ENCODE measurements at places on chromosomes 6 and 20.

DNA sequence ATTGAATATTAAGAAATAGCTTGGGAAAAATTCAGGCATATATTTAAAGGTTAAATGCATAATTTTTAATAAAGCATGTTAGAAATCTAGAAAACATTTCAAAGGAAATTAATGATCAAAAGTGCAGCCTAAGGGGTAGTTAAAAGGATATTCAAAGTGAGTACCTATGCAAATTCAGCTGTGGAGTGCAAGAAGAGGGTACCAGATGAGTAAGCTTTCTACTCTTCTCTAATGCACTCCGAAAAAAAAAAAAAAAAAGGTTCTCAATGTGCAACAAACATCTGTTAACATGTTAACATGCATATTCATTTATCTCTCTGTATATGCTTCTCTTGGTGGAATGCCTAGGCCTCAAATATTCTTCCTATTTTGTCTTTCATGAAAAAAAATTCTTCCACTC lies 32.0 kb upstream of the KATNA1 start:
- no peak for DNase-seq

DNA sequence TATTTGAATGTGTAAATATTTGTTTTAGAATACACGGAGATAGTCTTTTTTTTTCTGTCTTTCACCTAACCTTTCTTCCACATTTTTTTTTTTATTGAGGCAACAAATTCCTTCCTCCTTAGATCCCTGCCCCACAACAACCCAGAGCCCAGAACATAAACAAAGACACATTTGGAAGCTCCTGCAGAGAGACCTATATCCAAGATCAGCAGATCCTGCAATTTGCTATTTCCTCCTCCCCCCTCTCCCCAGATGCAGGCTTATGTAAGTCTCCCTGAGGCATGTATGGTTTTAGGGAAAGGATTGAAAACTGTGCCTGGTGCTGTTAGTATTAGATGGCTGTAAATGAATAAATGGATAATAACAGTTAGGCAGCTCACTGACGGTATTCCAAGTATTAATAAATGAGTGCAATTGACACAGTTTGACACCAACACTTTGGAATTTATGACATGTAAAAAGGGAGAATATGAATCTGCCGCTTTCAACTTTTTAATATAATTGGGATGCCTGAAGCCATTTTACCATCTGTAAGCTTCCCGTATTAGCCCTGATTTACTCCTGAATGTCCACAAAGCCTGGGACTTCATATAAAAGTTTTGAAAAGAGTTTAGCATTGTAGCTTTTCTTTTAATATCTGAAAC lies 608.3 kb upstream of the CITED2 start:
- DNase-seq = no peak

DNA sequence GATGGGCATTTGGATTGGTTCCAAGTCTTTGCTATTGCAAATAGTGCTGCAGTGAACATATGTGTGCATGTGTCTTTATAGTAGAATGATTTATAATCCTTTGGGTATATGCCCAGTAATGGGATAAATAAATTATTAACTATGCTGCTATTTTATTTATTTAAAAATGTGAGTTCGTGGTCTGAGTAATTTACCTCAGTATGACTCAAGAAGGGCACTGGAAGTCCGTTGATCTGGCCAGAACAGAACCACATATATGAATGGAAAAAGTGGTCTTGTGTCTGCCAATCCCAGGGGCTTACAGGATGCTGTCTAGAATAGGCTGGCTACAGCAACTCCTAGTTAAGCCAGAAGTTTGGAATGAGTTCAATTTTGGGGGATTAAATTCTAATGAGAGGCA lies 27.6 kb upstream of the HLA-C start:
- DNase-seq = no peak

GRCh38 chr6:6634735-6635075 lies 46.2 kb downstream of the LY86 start:
- no peak for DNase-seq

- DNase-seq = no peak
Observed at GRCh38 chr6:39077882-39078594, 29.5 kb downstream of the GLP1R start.

DNA sequence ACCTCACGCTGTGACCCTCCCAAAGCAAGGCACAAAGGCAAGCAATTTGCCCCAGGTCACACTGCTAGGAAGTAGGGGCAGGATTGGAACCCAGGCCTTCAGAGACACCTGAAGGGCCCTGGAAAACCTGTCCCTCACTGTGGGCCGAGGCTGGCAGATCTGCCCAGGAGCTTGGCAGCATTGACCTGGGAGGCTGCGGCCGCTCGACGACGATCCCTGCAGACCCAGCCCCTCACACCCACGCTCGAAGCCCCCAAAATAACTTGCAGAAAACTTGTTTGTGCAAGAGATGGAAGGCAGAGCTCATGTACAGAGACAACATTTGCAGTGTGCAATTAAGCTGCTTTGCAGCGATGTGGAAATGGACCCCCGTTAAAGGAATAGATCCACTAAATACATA lies 251.4 kb downstream of the TAF4 start:
- DNase-seq = no peak

GRCh38 chr6:47700053-47700452 lies 1.7 kb downstream of the ADGRF4 start:
- peak; percentile 3 for DNase-seq

DNA sequence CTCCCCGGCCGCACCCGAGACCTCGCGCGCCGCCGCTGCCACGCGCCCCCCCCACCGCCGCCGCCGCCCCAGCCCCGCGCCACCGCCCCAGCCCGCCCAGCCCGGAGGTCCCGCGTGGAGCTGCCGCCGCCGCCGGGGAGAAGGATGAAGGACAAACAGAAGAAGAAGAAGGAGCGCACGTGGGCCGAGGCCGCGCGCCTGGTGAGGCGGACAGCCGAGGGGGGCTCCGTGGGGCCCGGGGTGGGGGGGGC lies 426 bp downstream of the ASXL1 start:
- no peak for DNase-seq

DNA sequence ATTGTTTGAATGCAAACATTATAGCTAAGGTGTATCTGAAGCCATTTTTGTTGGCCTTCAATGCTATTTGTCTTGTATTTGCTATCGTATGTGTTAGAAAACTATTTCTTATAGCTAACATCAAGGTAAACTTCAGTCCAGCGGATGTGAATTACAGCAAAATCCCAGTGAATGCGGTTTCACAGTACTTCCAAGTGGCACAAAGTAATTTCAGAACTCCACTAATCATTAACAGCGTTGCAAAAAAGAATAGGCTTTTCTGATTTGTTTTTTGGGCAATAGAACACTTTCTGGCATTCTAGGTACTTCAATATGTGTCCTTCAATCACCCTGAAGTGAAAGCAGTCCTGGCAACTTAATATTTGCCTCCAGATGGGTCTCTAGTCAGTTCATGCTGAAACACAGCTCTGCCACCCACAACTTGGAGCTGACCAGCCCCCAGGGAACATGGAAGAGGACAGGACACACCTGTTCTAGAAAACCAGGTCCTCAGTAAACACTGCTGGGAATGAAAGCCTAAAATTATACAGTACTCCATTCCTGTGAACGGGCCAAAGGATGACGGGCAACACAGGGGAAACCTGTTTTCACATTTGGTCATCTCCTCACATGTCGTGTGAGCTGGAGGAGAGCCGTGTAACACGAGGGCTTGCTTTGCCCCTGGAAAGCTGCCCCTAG lies 9.7 kb upstream of the MRPS10 start:
- no peak for DNase-seq

DNA sequence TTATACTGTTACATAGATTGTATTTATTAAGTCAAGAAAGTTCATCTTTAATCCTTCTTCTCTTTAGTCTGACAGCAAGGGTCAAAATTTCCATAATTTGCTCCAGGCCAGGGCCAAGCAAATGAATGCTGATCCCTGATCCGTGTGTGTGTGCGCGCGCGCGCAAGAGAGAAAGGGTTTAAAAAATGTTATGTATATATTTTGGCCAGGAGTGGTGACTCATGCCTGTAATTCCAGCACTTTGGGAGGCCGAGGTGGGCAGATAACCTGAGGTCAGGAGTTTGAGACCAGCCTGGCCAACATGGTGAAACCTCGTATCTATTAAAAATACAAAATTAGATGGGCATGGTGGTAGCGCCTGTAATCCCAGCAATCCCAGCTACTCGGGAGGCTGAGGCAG lies 61.7 kb downstream of the GTF2H5 start:
- no peak for DNase-seq

GRCh38 chr6:46816626-46817025 lies 23.4 kb downstream of the MEP1A start:
- DNase-seq = no peak

GRCh38 chr20:25306991-25307903 lies 59.4 kb downstream of the PYGB start:
- no peak for DNase-seq

GRCh38 chr6:89433252-89434149 lies 549 bp downstream of the ANKRD6 start:
- no peak for DNase-seq

DNA sequence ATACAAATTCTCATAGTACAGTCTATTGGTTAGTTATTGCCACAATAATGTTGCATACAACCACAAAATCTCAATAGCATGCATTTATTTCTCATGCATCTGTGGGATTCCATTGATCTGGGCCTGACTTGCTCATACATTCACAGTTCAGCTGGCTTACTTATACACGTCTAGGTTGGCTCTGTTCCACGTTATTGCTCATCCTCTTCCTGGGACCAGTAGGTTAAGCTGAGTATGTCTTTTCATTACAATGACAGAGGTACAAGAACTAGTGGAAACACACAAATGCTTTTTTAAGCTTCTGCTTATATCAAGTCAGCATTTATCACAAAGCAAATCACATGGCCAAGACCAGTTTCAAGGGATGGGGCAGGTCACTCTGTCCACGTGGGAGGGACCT lies 485.3 kb upstream of the BTBD3 start:
- no peak for DNase-seq

DNA sequence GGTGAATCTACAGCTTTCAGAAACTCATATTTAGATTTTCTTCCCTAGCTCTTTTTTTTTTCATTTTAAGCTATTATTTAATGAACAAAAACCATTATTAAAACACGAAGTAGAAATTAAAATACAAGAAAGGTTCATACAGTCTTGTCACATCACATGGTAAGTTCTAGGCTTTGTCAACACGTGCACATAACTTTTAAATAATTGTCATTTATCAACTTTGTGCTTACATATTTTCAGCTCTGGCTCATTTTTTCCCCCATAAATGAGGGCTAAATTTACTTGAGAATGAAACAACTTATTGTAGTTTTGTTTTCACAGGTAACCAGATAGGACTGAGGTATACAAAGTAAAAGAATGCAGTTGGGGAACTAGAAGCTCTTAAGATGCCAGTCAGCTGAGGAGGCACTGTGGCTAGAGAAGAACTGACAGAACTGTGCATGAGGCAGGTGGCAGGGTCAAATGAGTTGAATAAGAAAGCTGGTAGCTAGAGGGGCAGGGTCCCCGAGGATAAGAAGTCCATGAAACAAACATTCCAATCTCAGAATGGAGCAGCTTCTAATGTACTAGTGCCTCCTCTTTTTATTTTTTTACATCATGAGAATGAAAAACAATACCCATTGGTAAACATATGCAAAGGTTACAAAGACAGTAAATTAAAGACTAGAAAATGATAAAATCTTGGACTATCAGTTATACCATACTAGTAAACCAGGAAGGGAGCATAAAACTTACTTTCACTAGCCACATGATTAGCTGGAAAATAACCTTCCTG lies 141.5 kb downstream of the MYB start:
- no peak for DNase-seq

DNA sequence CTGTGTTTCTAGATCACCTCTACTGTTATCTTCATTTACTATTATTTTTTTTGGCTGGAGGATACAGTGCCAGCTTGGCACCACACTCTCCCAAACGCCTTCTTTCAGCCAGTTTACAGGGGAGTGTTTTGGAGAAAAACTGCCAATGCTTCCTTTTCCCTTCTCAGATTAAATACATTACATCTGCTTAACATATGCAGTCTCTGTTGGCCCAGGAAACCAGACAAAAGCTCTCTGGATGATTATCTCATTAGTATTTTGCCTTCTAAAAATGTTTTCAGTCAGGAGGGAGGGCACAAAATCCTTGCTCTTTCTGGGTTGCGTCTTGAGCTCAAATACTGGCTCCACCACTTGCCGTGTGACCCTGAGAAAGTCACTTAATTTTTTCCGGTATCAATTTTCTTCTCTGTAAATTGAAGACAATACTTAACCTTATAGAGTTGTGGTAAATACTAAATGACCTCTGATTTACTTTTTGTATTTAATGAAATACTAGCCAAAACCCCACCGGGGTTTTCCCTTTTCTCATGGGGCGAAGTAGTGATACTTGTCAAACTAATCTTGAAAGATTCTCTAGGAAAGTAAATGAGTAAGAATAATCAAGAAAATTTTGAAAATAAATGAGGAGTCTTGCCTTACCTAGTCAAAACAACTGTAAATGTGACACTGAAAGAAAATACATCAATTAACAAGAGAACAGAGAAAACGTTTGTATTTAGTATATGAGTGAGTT lies 146.2 kb downstream of the MMS22L start:
- DNase-seq = no peak

DNA sequence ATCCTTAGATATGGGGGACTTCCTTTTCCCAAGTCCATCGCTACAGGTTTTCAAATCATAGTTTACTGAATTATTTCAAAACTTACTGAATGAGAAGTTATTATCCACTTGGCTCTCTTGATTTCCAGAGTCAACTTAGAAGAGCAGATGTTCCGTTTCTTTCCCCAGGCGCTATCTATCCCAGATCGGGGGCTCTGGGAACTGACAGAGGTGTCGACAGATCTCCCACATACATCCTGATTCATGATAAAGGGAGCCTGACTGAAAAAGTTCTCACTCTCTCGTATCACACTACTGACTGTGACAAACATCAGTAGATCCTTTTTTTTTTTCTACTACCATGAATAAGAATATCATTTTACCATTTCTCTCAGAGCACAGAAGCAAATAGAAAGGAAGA lies 654.8 kb downstream of the RNF144B start:
- no peak for DNase-seq

- DNase-seq = no peak
Observed at GRCh38 chr20:17796091-17796563, 96.4 kb downstream of the BANF2 start.

DNA sequence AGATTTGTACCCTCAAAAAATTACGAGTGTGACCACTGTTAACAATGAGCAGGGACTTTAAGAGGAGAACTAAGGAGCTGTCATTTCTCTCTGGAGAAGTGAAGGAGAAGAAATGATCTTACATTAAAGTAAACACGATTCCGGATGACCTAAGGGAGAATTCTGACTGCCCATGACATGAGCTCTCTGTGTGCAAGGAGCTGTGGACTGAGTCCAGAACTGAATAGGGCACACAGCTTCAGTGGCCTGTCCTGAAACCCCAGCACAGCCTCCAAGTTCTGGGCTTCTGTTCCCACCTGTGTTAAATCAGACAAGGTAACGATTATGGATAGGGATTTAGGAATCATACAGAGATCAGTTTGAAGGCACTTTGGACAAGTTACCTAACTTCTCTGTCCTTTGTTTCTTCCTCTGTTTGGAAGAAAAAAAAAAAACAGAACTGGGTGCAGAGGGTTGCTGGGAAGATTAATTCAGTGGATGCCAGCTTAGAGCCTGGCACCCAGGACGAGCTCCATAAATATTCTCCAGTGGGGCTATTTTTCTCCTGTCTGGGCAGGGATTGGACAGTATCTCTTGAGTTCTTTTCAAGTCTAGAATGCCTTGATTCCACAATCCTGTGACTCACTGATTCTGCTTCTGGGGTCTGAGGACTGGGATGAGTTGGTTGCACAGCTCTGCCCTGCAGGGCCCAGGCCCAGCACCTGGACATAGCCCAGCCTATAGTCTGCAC lies 65.7 kb downstream of the MRPL14 start:
- no peak for DNase-seq

- no peak for DNase-seq
Observed at GRCh38 chr6:109580519-109580918, 97.5 kb upstream of the ZBTB24 start.

GRCh38 chr6:163605385-163606097 lies 191.0 kb downstream of the QKI start:
- no peak for DNase-seq

GRCh38 chr6:76633259-76633658 lies 560.8 kb upstream of the IMPG1 start:
- DNase-seq = no peak
